K562 (cell line): ENCODE measurements at places on chromosomes 3 and 15. TPM values are rescaled to one million over a fixed set of nuclear protein-coding genes. Genes with fewer than 3 reads are reported as not detected.

- no peaks in the 10 kb centered on the region for H3K36me3 ChIP-seq
- H3K4me1 ChIP-seq = no peaks in the 10 kb centered on the region
- no peak for DNase-seq
- H3K4me3 ChIP-seq = no peak overlapping the region
- no peaks in the 10 kb centered on the region for H3K27me3 ChIP-seq
These were observed 316.2 kb downstream of the PTPRG start for GRCh38 chr3:61877359-61878138.

- peaks cover 98% of the 10 kb centered on the region for H3K36me3 ChIP-seq
- no peak overlapping the region for H3K4me3 ChIP-seq
- no peak overlapping the region for H3K27ac ChIP-seq
- H3K4me1 ChIP-seq = no peaks in the 10 kb centered on the region
These were observed 9.5 kb downstream of the GORASP1 start for GRCh38 chr3:39097716-39098472.

- no peaks in the 10 kb centered on the region for H3K36me3 ChIP-seq
- peaks cover 9% of the 10 kb centered on the region; the same call in 2 of the 3 replicates for H3K4me1 ChIP-seq
- no peak overlapping the region for H3K4me3 ChIP-seq
- H3K27me3 ChIP-seq = no peaks in the 10 kb centered on the region
- DNase-seq = no peak
- H3K27ac ChIP-seq = no peak overlapping the region
These were observed 3.3 kb downstream of the RHOV start for GRCh38 chr15:40870716-40871115.

DNA sequence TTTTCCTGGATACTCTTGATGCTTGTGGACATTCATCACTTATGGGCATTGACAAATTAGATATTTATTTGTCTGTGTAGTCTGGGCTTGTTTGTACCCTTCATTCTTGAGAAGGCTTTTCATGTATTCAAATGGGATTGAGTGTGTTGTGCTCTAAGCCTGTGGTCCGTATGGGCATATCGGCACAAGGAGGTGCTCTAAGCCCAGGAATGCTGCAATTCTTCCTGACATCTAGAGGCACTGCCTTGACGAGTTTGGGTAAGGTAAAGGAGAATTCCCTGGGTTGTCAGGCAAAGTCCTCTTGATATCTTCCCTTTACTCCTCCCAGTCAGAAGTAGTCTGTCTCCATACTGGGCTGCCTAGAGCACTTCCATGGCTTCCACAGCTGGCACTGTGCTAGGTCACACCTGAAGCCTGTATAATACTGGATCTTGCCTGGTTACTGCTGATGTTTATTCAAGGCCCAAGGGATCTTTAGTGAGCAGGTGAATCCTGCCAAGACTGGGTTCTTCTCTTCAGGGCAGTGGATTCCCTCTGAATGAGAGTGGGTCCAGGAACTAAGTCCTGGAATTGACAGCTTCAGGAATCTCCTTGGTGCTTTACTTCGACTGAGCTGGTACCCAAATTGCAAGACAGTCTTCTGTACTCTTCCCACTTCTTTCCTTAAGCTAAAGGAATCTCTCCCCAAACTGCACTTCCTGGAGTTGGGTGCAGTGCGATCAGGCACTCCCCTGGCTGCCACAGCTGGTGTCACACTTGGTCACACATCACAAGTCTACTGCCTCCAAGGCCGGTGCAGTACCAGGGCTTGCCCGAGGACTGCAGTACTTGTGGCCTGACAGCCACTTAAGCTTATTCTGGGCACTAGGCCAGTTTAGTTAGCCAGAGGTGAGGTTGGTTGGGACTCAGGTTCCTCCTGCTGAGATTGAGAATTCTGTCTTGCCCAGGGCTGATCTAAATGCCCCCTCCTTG, 46.0 kb downstream of the GALK2 start:
- no peak for DNase-seq
- H3K36me3 ChIP-seq = peaks cover 29% of the 10 kb centered on the region
- no peaks in the 10 kb centered on the region for H3K27me3 ChIP-seq
- no peak overlapping the region; the same call in 2 of the 3 replicates for H3K27ac ChIP-seq

The SEMA3B gene
- 1.8 and 2.2 TPM in 2 replicates for total RNA-seq

DNA sequence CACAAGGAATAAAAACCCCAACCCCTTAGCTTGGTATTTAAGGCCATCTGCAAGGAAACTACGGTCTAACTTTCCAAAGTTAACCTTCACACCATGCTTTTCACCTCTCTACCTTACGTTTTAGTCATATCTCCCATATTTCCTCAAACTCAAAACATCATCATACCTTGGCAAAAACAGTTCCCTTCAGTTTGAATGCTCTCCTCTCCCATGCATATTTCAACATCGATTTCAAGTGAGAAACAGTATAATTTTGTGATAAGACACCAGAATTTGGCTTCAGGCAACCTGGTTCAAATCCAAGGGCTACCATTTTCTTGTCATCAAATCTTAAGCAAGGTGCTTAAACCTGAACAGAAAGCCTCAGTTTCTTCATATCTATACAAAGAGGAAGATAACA, 108.2 kb downstream of the THRB start:
- H3K4me1 ChIP-seq = no peaks in the 10 kb centered on the region
- no peaks in the 10 kb centered on the region for H3K36me3 ChIP-seq
- H3K4me3 ChIP-seq = no peak overlapping the region
- no peak for DNase-seq

DNA sequence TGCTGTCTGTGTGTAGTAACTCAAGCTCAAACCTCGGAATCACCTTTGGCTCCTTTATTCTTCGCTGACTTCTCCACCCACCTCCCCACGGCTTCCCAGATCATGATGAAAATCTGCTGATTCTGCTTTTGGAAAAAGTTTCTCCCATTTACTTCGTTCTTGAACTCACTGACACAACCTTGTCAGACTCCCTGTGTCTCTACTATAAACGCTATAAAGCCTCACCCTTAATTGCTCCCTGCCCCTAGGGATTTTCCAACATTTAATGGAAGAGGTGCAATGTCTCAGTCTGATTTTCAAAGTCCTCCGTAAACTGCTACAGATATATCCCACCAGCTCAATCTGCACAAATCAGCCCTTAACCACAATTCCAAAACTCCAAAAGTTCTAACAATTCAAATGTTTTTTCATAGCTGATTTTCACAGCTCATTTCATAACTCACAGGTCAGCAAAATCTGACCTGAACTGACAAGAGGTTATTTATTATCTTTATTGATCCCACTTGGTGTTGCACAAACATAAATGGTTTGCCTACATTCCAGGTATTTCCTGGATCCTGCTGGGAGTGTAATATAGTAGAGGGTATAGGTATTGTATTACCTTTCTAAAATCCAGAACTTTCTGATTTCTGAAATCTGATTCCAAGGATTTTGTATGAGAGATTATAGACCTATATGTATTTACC, 129.4 kb downstream of the PLD1 start:
- H3K27me3 ChIP-seq = no peaks in the 10 kb centered on the region
- H3K4me1 ChIP-seq = no peaks in the 10 kb centered on the region
- no peak for DNase-seq
- H3K27ac ChIP-seq = no peak overlapping the region

DNA sequence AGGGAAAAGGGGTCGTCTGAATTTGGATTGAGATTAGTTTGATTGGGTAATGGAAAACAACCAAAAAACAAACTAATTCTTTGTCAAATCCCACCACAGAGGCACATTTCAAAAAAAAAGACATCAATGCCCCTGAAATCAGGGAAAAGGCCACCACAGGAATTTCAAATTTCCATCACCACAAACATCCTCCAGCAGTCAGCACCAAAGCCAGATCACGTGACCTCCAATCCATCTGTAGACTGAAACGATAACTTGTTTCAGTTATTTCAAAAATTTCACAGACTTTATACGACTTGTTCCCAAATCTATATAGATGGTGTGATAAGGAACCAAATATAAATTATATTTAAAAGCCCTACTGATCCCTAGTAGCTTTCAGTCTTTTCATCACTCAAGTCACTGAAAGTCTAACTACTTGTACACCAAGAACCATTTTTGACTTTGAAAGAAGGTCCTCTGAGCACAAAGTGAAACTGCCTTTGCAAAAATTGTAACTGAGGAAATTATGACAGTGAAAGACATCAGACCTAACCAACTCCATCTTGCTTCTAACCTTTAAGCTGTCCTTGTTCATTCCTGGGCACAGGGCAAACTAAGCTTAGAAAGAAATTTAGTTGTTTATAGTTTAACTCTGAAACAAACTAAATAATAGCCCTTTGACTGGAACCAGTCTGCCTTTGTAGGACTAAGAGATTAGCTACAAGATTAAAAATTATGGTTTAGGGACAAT, 48.1 kb upstream of the PLCL2 start:
- H3K27ac ChIP-seq = no peak overlapping the region
- no peak for DNase-seq
- H3K36me3 ChIP-seq = no peaks in the 10 kb centered on the region
- no peaks in the 10 kb centered on the region for H3K27me3 ChIP-seq

The SAXO2 gene
- total RNA-seq = 5.7 and 8.2 TPM in 2 replicates

DNA sequence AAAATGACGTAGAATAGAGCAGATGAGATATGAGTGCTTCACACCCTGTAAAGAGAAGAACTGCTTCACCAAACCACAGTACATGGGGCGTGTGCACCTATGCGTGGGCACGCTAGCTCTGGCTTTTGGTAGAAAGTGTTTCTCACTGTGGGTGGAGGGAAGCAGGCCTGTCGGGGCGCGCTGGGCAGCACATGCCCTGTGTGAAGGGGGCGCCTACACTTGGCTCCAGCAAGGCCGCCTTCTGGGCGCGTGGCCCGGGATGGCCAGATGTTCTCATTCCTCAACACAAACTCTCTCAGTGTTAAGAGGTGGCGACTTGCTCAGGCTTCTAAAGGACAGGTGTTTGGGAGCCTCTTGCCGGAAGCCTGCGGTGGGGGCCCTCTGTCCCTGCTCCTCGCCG, 90.0 kb downstream of the FBLN2 start:
- H3K4me3 ChIP-seq = no peak overlapping the region
- H3K27ac ChIP-seq = no peak overlapping the region
- H3K4me1 ChIP-seq = no peaks in the 10 kb centered on the region
- H3K36me3 ChIP-seq = no peaks in the 10 kb centered on the region
- H3K27me3 ChIP-seq = peaks cover 64% of the 10 kb centered on the region
